ENCODE measurements at places on chromosomes 12 and 14. TPM values are rescaled to one million over a fixed set of nuclear protein-coding genes. Genes with fewer than 3 reads are reported as not detected.
A peak's percentile ranks its signal among the peaks of the same experiment; 100 is the strongest.

The GPD1 gene
- 38.7 TPM for total RNA-seq

DNA sequence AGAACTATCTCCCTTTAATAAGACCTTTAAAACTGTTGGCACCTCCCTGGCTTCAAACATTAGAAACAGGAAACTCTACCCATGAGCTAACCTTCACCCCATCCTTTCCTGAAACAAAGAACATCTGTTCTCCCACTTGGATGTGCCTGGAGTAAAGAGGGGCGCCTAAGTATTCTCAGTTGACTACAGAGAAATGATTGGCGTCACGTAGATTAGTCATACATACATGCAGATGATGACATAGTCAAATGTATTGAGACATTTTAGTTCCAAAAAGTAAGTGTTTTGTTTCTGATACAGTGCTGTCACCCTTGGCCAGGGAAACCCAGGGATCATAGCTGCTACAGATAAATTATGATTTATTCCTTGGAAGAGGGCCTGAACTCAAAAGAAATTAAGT lies 260.0 kb upstream of the PLEKHG7 start:
- DNase-seq = no peak

The KRT77 gene
- total RNA-seq = not detected

- DNase-seq = no peak
These were observed 259.3 kb downstream of the ADAMTS20 start for GRCh38 chr12:43292699-43293098.

DNA sequence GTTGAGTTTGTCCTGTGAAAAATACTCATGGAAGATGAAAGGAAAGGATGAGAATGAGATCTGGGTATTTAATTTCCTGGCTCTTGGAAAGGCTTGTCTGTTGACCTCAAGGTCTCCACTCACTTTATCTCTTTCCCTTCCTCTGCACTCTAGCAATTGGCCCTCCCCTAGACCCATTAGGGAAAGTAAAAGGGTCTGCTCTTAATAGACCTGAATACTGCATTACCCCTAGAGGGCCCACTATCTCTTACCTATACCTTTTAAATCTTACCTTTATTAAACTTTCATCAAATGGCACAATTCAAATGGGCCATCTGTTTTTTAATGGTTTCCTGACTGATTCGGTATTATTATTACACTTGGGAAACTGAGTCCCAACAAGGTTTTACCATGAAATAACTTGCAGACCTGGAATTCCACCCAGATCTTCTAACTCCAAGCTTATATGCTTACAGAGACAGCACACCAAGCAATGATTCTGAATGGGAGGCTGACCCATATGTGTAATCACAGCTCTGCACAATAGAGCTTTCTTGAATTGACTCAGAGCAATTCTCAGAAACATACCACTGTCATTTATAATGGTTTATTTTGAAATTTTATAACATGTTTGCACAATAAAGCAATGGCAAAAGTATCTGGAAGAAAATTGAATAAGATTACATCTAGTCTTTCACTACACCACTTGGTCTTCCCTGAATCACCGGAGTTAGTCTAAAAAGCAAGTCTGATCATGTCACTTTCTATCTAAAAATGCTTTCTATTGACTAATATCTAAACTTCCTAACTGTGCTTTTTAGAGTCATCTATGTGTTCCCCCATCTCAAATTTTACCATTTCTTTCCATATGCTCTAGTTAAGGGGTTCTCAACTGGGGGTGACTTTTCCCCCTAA lies 618.5 kb downstream of the NRXN3 start:
- DNase-seq = no peak

GRCh38 chr12:108253540-108253939 lies 85.6 kb downstream of the CMKLR1 start:
- no peak for DNase-seq

The GALNT9 gene
- 4.0 TPM for total RNA-seq

DNA sequence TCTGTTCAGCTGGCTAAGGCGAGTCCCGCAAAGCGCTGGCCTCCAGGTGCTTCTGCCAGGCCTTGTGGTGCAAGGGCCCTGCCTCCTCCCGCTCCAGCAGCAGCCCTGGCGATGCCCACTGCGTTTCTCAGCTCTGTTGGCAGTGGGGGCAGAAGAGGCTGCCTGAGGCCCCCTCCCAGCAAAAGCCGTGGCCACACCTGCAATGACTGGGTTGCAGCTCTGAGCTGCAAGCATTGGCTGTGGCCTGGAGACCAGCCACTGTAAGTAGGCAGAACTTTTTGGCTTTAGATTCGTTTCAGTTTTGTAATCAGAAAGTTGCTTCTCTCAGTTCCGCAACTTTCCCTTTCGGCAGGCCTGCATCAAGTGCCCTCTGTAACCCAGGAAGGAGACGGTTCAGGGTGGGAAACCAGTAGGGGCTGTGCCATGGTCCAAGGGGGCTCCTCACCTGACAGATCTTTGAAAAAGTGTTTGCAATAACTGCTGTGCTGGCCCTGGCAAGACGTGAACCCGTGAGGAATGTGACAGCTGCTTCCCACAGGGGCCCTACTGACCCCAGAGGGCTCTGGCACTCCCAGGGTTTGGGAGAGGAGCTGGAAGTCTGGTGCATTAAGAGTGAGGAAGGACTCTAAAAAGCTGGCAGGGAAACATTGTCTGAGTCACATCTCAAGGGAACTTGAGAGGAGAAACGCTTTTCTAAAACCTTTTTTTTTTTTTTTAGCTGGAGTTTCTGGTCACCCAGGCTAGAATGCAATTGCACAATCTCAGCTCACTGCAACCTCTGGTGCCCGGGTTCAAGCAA lies 54.5 kb upstream of the MAX start:
- DNase-seq = peak; percentile 62

The KRT6C gene
- total RNA-seq = not detected

- no peak for DNase-seq
These were observed 13.2 kb downstream of the ADIPOR2 start for GRCh38 chr12:1703771-1704722.

- DNase-seq = no peak
These were observed 21.4 kb upstream of the CEP170B start for GRCh38 chr14:104843442-104844305.

- DNase-seq = no peak
These were observed 173.7 kb downstream of the FOXN3 start for GRCh38 chr14:89243286-89243685.

The KRT85 gene
- not detected for total RNA-seq

DNA sequence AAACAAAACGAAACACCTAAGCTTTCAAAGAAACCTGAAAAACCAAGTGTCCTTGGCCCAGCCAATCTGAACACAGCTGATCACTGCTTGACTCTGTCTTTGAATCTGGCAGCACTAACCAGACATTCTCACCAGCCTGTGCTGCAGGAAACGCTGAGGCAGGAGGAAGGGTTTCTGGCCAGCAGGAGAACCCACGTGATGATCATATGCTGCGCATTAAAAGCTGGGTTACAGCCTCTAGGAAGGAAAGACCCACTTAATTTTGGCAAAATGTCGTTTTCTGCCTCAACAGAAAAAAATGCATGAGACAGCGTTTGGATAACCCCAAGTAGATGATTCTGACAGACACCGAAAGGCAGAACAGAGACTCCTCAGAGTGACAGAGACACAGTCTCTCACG lies 9.8 kb downstream of the APPL2 start:
- peak; percentile 69 for DNase-seq

The C14orf39 gene
- total RNA-seq = not detected
